ENCODE measurements at places on chromosomes 4 and X.

DNA sequence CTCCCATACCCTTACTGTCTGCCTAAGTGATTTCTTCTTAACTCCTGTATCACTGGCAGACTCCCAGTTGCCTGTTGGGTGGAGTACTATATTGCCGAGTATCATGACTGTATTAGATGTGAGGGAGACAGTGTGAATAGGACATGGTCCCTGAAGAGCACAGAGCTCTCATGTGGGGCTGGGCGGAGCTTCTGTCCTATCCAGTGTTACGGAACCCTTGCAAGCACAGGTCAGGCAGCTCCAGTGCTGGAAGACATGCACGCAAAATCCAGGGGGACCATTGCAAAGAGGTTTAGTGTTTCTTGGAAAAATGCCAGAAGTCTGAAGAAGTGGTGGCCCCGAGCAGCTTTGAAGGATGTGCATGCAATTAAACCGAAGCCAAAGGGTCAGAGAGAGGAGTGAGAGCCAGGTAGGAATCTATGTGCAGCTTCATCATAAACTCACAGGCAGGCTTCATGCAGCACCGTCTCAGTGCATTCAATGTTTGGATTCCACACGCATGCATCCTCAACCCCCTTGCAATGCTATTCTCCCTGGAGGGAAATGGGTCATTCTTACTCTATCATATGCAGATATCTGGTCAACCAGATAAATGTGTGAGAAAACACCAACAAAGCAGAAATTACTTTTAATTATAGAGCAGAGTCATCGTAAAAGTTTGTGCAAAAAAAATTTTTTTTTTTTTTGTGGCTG is 49.7 kb upstream of the DHRSX start:
- no peak for DNase-seq

- no peak for DNase-seq
Observed at GRCh38 chrX:153902385-153902784, 2.1 kb upstream of the AVPR2 start.

- DNase-seq = no peak
Observed at GRCh38 chr4:53841711-53842110, 222.7 kb downstream of the CHIC2 start.

DNA sequence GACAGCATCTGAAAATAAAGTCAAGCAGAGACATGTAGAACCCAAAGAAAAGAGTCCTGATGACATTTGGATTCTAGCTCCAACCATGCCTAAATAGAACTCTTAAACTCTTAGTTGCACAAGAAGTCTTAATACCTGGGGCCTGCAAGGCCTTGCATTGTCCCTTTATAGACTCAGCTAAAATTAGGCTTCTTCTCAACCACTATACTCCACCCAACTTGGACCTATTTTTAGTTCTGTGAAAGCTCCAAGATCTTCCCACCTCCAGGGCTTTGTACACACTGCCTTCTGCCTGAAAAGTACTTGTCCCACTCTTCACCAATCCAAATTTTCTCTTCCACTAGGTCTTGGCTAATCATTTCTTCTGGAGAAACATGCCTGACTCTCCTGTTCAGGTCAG is 36.5 kb downstream of the PLK4 start:
- no peak for DNase-seq

DNA sequence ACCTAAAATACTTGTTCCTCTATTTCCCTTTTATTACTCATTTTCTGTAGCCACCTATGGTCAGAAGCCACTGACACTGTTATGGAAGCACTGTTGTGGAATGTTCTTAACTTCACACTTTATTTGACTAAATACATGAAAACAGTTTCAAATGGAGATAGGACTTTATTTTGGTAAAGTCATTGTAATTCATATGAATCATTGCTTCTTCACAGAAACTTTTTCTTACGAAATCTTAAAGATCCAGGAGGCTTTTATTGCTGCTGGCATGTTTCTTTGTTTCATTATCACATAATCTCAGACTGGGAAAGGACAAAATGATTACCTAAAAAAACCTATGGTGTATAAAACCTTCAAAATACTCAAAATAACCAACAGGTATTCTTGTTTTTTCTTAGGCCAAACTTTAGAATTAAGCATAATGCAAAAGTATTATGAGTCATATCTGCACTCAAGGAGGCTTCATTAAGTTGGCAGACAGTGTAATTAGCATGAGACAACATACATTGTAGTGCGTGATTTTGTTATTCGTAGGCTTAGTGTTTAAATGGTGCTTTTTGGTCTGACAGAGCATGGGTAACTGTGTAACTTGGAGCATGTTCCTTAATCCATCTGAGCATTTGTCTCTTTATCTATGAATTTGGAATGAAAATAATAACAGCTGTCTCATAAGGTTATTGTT is 58.0 kb downstream of the SH3BGRL start:
- DNase-seq = no peak

DNA sequence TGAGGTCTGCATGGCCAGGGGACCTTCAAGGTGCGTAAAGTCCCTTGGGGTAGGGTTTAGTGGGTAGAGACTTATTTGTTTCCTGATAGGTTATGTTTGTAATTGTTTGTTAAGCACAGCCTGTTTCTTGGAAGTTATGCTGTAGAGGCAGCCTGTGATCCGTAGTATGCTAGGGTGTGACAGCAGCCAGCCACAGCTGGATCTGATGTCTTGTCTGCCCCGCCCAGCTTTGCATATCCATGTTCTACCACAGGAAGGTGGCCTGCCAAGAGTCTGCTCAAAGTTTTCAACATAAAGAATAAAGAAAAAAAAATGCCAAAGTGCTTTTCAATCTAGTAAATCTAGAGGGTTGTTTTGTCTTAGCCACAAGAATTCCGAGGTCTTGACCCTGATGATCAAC is 19.1 kb upstream of the PRRG3 start:
- no peak for DNase-seq

DNA sequence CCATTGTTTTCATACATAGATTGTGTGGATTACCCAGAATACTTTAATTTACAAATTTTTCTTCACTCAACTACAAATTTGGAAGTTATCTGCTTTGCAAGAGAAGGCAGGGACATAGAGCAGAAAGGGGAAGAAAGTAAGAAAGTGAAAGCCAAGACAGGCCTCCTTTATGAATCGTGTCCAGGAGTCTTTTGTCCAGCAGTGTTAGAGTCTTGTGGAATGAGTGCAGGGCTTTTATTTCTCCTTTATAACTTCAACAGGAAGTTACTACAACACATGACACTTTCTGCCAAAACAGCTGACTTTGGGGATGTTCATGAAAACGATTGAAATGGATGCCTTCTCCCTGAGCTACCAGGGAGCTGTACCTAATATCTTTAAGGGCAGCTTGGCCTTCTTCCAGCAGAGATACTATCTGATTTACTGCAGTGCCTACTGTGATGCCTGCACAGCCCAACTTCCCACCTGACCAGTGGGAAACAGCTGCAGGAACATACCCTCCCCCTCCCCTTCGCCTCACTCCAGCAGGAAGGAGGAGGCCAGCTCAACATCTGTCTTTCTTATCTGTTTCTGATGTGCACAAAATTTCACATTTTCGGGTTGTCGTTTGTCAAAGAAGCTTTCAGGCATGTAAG is 557.7 kb upstream of the SLIT2 start:
- DNase-seq = no peak

- no peak for DNase-seq
Observed at GRCh38 chr4:144284026-144284425, 143.5 kb upstream of the GYPA start.

DNA sequence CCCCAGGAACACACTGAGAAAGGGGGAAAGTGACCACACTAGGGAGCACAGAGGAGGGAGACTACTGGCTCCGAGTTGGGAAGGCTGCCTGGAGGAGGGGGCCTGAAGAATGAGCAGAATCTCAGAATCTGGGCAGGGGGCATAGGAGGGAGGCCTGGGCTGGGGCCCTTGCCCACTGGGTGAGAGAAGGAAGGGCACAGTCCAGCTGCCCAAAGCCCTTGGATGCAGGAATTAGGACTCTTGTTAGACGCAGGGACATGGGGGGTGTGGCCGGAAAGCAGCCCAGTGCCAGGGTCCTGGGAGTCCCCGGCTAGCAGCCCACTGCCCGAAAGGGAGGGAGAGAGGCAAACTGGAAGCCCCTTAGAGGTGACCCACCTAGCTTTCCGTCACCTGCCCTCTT is 1.9 kb upstream of the DUSP9 start:
- DNase-seq = no peak

Measured in stimulated activated CD8-positive, alpha-beta memory T cell treated with anti-CD3 and anti-CD28 coated beads, Interleukin-7, amount 100 ng/mL, for 1 hour (primary cell).